Mesothelial cell of epicardium (in vitro differentiated cells): ENCODE measurements at places on chromosomes 4 and X. TPM values are rescaled to one million over a fixed set of nuclear protein-coding genes. Genes with fewer than 3 reads are reported as not detected.

Gene MAOA
- 0.51 to 1.1 TPM (median 0.63 TPM) in 3 replicates for total RNA-seq

DNA sequence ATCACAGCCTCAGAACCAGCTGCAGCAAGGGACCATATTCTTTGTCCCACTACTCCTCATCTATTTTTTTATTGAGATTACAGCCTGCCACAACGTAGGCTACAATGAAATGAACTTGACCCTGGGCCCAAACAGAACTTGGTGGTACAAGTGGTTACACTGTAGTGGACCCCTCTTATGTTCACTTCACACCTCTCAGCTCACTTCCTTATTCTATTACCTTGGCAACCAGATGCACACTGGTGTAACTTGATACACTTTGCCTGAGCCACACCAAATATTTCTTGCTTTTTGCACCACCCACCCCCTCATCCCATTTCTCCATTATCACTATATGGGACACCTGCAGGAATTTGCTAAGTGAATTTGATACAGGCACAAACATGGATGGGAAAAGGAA, 105.8 kb downstream of the CXCL13 start:
- no peak for DNase-seq
- no peak overlapping the region for H3K4me3 ChIP-seq
- H3K4me1 ChIP-seq, result no peaks in the 10 kb centered on the region
- H3K36me3 ChIP-seq, result peaks cover 8% of the 10 kb centered on the region
- H3K27me3 ChIP-seq, result no peaks in the 10 kb centered on the region
- H3K27ac ChIP-seq, result no peak overlapping the region

- H3K27me3 ChIP-seq, result no peaks in the 10 kb centered on the region
- H3K4me1 ChIP-seq, result peaks cover 4% of the 10 kb centered on the region
- H3K27ac ChIP-seq, result no peak overlapping the region
- DNase-seq, result no peak
- H3K36me3 ChIP-seq, result peaks cover 3% of the 10 kb centered on the region
Measured at GRCh38 chr4:88672987-88673386, 24.6 kb downstream of the NAP1L5 start.

DNA sequence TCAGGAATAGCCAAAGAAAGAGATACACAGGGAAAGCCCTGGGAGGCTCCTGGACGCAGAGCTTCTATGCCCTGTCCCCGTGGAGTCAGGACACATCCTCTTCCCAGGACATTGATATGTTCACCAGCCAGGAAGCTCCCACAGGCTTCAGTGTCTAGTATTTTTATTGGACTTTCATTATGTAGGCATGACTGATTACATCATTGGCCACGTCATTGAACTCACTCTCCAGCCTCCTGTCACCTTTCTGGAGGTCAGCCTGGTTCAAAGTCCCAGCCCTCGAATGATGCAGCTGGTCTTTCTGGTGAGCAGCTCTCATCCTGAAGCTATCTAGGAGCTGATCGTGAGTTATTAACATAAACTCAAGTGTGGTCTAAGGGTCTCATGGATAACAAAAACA, 104.1 kb downstream of the CPEB2 start:
- H3K4me1 ChIP-seq, result no peaks in the 10 kb centered on the region
- no peak overlapping the region for H3K4me3 ChIP-seq
- no peak for DNase-seq
- no peaks in the 10 kb centered on the region for H3K36me3 ChIP-seq
- H3K27me3 ChIP-seq, result no peaks in the 10 kb centered on the region

- no peak for DNase-seq
- no peaks in the 10 kb centered on the region for H3K4me1 ChIP-seq
- no peaks in the 10 kb centered on the region for H3K27me3 ChIP-seq
- H3K36me3 ChIP-seq, result peaks cover 43% of the 10 kb centered on the region
Measured at GRCh38 chr4:3188118-3188517, 60.8 kb upstream of the MSANTD1 start.

DNA sequence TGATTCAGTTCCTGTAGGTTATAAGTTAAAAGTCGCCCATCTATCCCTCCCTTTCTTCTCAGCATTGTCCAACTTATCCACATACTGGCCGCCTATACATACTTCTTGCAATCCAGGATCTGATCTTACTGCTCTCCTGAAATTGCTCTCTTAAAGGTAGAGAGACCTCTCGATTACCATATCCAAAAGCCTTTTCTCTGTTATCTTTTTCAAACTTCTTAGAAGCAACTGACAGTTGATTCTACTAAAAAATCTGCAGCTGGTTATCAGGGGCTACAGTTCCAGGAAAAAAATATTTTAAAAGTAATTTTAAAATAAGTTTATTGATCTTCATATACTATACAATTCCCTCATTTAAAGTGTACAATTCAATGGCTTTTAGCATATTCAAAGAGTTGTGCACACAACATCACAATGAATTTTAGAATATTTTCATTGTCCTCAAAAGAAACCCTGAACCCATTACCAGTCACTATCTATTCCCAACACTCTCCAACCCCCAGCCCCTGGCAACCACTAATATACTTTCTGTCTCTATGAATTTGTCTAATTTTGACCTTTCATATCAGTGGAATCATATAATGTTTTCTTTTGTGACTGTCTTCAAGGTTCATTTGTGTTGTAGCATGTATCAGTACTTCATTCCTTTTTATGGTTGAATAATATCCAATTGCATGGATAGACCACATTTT, 102.0 kb downstream of the HDAC8 start:
- no peaks in the 10 kb centered on the region for H3K27me3 ChIP-seq
- H3K36me3 ChIP-seq, result peaks cover 29% of the 10 kb centered on the region
- H3K4me3 ChIP-seq, result no peak overlapping the region
- DNase-seq, result no peak
- H3K27ac ChIP-seq, result no peak overlapping the region

DNA sequence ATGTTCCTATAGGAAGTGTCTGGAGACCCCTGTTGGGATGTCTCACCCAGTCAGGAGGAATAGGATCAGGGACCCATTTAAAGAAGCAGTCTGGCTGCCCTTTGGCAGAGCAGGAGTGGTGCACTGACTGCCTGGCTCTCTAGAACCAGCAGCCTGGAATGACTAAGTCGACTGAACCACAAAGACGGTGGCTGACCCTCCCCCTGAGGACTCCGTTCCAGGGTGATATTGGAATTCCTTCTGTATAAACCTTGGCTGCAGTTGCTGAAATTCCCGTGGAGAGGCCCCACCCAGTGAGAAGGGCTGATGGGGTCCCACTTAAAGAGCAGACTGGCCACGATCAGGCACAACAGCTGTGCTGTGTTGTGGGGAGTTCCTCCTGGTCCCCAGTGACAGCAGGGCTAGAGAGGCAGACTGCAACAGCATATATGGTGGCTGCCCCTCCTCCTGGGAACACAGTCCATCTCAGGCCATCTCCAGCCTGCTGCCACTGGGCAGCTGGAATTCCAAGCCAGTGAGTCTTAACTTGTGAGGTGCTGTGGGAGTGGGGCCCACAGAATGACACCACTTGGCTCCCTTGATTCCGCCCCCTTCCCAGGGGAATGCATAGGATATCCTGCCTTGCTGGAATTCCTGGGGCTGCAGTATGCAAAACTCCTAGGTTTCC, 41.8 kb upstream of the RLIM start:
- DNase-seq, result no peak
- H3K36me3 ChIP-seq, result no peaks in the 10 kb centered on the region
- no peak overlapping the region for H3K4me3 ChIP-seq
- no peaks in the 10 kb centered on the region for H3K4me1 ChIP-seq
- no peaks in the 10 kb centered on the region for H3K27me3 ChIP-seq
- H3K27ac ChIP-seq, result no peak overlapping the region

- H3K27me3 ChIP-seq, result peaks cover 1% of the 10 kb centered on the region
- peaks cover 17% of the 10 kb centered on the region for H3K4me1 ChIP-seq
- no peak for DNase-seq
Measured at GRCh38 chr4:186016796-186017195, 52.2 kb upstream of the TLR3 start.

DNA sequence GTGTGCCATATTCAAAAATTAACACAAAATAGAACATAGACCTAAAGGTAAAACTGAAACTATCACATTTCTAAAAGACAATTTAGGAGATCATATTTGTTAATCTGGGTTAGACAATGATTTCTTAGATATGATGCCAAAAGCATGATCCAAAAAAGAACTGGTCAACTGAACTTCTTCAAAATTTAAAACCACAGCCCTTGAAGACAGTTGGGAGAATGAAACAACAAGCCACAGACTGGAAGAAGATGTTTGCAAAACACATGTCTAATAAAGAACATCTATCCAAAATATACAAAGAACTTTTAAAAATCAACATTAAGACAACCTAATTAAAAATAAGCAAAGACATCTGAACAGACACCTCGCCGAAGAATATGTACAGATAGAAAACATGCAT, 19.5 kb downstream of the COMMD8 start:
- peaks cover 3% of the 10 kb centered on the region for H3K36me3 ChIP-seq
- peaks cover 6% of the 10 kb centered on the region for H3K4me1 ChIP-seq
- no peak for DNase-seq
- no peak overlapping the region for H3K27ac ChIP-seq

DNA sequence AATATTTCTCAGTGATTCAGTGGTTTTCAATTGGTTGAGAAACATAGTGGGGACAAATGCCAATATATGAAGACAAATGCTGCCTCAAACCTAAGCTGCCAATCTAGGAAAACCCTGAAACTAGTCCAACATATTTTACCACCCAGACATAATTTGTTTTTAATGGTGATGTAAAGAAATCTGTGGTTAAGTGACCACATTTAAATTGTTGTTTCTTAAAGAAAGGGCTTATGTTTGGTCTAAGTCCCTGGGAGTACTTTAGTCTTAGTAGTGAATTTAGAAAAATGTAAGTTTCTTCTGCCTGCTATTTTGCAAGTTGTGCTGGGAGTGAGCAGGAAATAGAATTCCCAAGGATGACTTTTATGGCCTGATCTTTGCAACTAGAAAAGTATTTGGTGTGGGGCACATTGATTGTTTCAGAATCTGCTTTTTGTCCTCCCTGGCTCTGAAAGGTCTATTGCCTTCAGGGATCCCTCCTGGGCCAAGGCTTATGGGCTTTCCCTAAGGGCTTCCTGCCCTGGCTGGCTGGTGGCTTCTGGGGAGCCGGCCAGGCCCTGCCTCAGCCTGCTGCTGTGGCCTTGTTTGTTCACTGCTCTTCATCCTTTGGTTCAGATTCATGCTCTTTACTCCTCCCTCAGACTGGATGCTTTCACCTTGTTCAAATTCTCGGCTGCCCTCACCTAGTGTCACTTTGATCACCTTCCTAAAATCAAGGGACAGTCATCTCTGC, 169.8 kb upstream of the JADE1 start:
- H3K36me3 ChIP-seq, result no peaks in the 10 kb centered on the region
- no peak overlapping the region for H3K27ac ChIP-seq
- H3K4me1 ChIP-seq, result peaks cover 15% of the 10 kb centered on the region
- no peaks in the 10 kb centered on the region for H3K27me3 ChIP-seq
- no peak overlapping the region for H3K4me3 ChIP-seq
- no peak for DNase-seq

GRCh38 chr4:126958482-126958881, 674.3 kb upstream of the INTU start:
- H3K27me3 ChIP-seq, result no peaks in the 10 kb centered on the region
- H3K36me3 ChIP-seq, result no peaks in the 10 kb centered on the region
- H3K4me3 ChIP-seq, result no peak overlapping the region
- no peak overlapping the region for H3K27ac ChIP-seq

Gene SYP
- 0.27 to 0.33 TPM (median 0.32 TPM) in 3 replicates for total RNA-seq

Gene CENPE
- 13.3 to 15.6 TPM (median 14.2 TPM) in 3 replicates for total RNA-seq

- no peak overlapping the region for H3K27ac ChIP-seq
- peaks cover 98% of the 10 kb centered on the region for H3K27me3 ChIP-seq
- no peaks in the 10 kb centered on the region for H3K36me3 ChIP-seq
- peak overlapping the region; percentile 64 for H3K4me3 ChIP-seq
- peaks cover 29% of the 10 kb centered on the region for H3K4me1 ChIP-seq
Measured at GRCh38 chrX:114582698-114583395, 1.0 kb upstream of the HTR2C start.

DNA sequence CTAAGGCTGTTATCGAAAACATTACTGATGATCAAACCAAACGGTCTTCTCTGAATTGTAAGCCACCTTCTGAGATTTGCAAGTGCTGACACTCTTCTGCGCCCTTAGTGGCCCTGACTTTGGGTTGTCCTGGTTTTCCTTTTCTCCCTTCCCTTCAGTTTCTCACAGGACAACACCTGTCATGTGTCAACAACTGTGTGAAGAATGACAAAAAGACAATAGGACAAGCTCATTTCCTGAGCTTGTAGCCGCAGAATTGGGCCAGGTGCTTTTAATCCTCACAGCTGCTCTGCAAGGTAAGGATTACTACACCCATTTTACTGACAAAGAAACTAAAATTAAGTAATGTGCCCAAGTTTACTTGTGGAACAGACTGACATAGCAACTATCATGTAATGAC, 44.9 kb upstream of the TXK start:
- H3K4me1 ChIP-seq, result peaks cover 1% of the 10 kb centered on the region
- H3K27me3 ChIP-seq, result no peaks in the 10 kb centered on the region

DNA sequence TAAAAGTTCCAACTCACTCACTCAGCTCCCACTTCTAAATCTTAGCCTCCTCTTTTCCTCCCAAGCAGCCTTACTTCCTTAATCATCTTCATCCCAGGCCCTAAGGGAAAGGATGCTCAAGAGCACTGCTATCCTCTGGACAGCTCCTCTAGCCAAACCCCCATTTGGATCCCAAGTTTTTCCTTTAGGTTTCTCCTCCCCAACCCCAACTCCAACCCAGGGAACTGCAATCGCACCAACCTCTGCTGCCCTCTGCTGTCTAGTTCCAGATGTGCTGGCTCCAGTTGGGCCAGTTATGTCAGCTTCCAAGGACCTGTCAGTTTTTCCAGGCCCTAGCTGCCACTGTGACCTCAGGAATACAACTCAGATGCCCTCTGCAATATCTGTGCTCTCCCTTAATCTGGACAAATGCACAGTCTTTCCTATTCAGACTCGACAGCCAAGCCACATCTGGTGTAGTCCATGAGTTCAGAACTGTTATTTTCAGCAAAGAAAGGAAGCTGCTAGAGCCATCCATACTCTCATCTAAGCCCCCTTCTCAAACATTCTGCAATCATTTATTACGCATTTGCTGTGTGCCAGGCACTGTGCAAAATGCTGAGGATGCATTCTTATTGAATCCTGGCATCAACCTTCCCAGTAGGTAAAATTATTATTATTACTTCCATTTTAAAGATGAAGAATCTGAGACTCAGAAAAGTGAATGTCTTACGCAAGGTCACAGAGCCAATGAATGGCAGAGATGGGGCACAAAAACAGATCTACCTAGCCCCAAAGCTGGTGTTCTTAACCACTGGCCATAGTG, 12.3 kb upstream of the XPNPEP2 start:
- DNase-seq, result no peak
- no peaks in the 10 kb centered on the region for H3K4me1 ChIP-seq
- H3K27me3 ChIP-seq, result peaks cover 2% of the 10 kb centered on the region
- no peak overlapping the region for H3K4me3 ChIP-seq

- no peaks in the 10 kb centered on the region for H3K36me3 ChIP-seq
- H3K4me1 ChIP-seq, result no peaks in the 10 kb centered on the region
- no peaks in the 10 kb centered on the region for H3K27me3 ChIP-seq
- H3K27ac ChIP-seq, result no peak overlapping the region
- DNase-seq, result no peak
Measured at GRCh38 chrX:123340696-123341095, 156.6 kb downstream of the GRIA3 start.

GRCh38 chr4:1866189-1866661, 5.0 kb upstream of the NSD2 start:
- peaks cover 20% of the 10 kb centered on the region for H3K27me3 ChIP-seq
- H3K4me1 ChIP-seq, result peaks cover 13% of the 10 kb centered on the region
- no peaks in the 10 kb centered on the region for H3K36me3 ChIP-seq
- H3K27ac ChIP-seq, result no peak overlapping the region

- no peak overlapping the region for H3K27ac ChIP-seq
- peaks cover 24% of the 10 kb centered on the region for H3K4me1 ChIP-seq
- no peak for DNase-seq
- no peaks in the 10 kb centered on the region for H3K36me3 ChIP-seq
- no peak overlapping the region for H3K4me3 ChIP-seq
Measured at GRCh38 chr4:19314116-19314515, 937.6 kb upstream of the SLIT2 start.

Gene PWWP3B
- 3.9 to 4.1 TPM (median 4.0 TPM) in 3 replicates for total RNA-seq
